Panc1 (cell line): ENCODE measurements at places on chromosomes 11 and 22.

GRCh38 chr22:45237065-45237990 lies 3.4 kb downstream of the KIAA0930 start:
- no peak for DNase-seq

DNA sequence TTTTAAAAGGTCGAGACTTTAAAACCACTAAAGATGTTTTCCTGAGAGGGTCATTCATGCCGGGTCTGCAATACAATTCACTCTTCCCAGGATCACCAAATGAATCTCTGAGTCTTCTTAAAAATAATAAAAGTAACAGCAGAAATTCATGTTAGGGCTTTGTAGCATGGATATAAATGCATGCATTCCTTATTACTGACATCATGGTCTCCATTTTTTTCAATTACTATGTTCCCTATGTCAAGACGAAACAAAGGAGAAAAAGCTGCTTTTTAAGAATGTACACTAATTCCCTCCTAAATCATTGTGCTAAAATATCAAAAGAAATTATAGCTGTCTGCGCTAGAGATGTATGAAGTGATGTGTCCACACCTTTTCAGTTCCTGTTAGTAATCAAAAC lies 789.9 kb upstream of the LRRC4C start:
- no peak for DNase-seq

- no peak for DNase-seq
Measured at GRCh38 chr11:16421826-16422225, 65.5 kb upstream of the SOX6 start.

- no peak for DNase-seq
Measured at GRCh38 chr22:30373331-30374325, 13.6 kb downstream of the RNF215 start.

DNA sequence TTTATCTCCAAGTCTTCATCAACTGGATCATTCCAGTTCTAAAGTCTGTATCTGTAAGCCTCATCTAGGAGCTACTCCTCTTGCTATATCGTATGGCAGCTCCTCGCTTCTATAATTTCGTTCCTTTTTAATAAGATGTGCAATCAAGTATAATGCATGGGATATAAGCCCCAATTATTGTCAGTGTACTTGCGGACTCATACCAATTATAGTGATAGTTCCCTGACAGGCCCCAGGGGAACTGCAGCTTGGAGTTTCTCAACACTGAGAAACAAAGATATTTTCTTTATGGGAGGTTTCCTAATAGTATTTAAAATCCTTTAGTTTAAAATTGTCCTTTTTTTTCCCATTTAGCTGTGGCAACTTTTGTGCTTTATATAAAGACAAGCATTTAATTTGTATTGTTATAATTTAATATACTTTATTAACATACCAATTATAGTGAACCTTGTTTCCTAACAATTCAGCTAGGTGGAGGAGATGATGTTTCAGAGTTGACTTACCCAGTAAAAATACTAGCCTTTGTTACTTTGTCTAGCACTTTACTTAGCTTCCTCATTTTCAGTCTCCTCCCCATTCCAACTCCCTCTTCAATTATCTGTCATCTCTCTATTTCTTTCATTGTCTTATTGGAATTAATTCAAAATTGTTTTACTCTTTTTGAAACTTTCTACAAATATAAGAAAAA lies 25.3 kb upstream of the DDX17 start:
- no peak for DNase-seq

GRCh38 chr11:2523821-2524391 lies 79.1 kb downstream of the KCNQ1 start:
- no peak for DNase-seq
